ENCODE measurements at places on chromosomes 13 and 19.

- no peak for DNase-seq
Measured at GRCh38 chr13:112970552-112971287, 1.7 kb downstream of the MCF2L start.

DNA sequence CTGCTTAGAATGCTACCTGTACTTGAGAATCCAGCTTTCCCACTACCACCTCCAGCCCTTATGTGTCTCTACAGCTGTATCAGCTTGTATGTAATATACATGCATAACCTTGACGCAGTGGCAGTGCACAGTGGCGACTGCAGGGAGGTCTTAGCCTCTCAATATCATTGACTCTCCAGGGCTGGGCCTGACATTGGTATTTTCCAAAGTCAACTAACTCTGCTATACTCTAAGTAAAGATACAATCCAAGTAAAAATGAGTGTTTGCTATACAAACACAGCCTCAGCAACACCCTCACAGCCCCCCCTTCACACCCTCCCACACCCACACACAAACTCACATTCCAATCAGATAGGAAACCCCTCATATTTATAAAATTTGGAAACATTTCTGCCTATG lies 6.7 kb upstream of the UBL3 start:
- no peak for DNase-seq

GRCh38 chr13:40028446-40028845 lies 373.0 kb downstream of the COG6 start:
- DNase-seq, result no peak

- DNase-seq, result peak; percentile 98
Measured at GRCh38 chr19:53520547-53521372, 17.2 kb upstream of the ZNF331 start.

- peak; percentile 85 for DNase-seq
Measured at GRCh38 chr13:44237881-44238421, 135.7 kb upstream of the SERP2 start.

- peak; percentile 41 for DNase-seq
Measured at GRCh38 chr13:76991432-76991795, 467 bp upstream of the CLN5 start.

- DNase-seq, result no peak
Measured at GRCh38 chr13:79496188-79496587, 15.2 kb downstream of the NDFIP2 start.

- no peak for DNase-seq
Measured at GRCh38 chr13:38667526-38668109, 19.3 kb upstream of the FREM2 start.

- DNase-seq, result no peak
Measured at GRCh38 chr13:37413161-37413560, 185.4 kb downstream of the POSTN start.

DNA sequence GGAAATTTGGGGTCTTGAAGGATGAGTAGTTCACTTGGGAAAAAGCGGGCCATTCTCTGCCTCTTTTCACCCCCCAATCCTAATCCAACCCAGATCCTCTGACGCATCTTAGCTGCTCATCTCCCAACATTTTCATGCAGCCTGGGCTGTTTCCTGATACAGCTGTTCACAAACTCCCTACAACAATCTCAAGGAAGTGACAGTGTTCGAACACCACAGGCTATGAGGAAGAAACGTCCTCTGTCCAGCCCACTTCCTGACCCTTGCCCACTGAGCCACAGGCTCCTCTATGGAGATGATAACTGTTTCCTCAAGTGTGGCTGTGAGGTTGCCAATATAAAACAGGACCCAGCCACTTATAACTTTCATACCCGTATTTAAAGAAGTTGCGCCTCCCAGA lies 16.2 kb downstream of the LMTK3 start:
- DNase-seq, result no peak

GRCh38 chr13:110269509-110270185 lies 37.3 kb downstream of the COL4A1 start:
- no peak for DNase-seq

GRCh38 chr13:88866195-88866594 lies 1195.0 kb downstream of the SLITRK5 start:
- DNase-seq, result no peak

GRCh38 chr19:1829958-1830357 lies 17.9 kb upstream of the ATP8B3 start:
- no peak for DNase-seq

- DNase-seq, result peak; percentile 83
Measured at GRCh38 chr19:49151267-49152118, 3.7 kb downstream of the HRC start.

GRCh38 chr13:106143930-106144709 lies 391.3 kb downstream of the EFNB2 start:
- DNase-seq, result no peak

- no peak for DNase-seq
Measured at GRCh38 chr19:11437955-11438354, 2.5 kb downstream of the PRKCSH start.

GRCh38 chr19:1997353-1998233 lies 17.9 kb downstream of the BTBD2 start:
- no peak for DNase-seq

DNA sequence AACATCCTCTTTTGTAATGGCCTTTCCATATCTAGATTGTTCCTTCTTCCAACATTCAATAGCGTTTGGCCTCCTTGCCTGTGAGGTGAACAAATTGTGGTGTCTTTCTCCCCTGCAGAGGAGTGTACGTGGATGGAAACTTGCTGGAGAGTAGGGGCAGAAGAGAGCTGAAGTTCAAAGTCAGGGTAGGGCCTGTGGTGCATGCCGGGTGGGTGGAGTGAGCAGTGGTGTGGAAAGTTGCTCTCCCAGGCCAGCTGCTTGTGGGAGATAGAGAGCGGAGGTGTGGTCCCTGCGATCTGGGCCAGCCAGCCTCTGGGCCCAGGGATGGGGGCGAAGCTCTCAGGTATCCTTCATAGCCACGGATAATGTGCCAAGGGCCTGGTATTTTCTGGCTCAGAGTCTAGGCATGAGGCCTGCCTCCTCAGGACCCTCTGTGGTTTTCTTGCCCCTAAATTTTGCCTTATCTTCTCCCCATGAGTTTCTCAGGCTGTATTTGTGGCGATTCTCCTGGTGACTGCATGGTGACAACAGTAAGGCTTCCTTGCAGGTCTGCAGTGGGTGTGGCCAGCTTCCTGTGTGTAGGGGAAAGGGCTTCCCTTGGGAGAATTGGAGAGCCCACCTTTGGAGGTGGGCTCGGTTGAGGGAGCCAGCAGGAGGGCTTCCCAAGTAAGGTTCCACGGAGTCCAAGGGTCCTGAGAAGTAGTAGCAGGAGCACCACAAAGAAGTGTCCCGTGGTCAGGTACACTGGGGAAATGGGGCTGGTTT lies 6.7 kb downstream of the RGCC start:
- no peak for DNase-seq

DNA sequence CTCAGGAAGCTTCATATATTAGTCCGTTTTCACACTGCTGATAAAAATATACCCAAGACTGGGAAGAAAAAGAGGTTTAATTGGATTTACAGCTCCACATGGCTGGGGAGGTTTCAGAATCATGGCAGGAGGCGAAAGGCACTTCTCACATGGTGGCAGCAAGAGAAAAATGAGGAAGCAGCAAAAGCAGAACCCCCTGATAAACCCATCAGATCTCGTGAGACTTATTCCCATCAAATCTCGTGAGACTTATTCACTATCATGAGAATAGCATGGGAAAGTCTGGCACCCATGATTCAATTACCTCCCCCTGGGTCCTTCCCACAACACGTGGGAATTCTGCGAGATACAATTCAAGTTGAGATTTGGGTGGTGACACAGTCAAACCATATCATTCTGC lies 23.1 kb downstream of the FLT3 start:
- DNase-seq, result no peak

DNA sequence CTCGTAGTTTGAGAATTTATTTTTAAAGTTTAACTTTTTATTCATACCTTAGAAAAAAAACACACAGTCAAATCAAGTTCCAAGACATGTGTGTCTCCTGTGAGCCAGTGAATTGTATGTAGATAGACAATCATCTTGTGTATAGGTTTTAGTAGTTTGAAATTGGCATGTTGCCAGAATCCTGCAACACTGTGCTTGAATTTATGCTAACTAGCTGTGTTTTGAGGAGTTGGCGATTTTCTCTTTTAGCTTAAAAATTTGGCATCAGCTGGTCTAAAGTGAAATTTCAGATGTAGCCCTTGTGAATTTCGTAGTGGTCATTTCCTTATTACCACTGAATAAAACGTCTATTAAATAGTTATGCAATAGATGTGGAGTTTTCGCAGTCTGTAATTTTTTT lies 213.2 kb downstream of the ATP8A2 start:
- DNase-seq, result peak; percentile 0
